ENCODE measurements at places on chromosomes 3 and 15.
A peak's percentile ranks its signal among the peaks of the same experiment; 100 is the strongest.

DNA sequence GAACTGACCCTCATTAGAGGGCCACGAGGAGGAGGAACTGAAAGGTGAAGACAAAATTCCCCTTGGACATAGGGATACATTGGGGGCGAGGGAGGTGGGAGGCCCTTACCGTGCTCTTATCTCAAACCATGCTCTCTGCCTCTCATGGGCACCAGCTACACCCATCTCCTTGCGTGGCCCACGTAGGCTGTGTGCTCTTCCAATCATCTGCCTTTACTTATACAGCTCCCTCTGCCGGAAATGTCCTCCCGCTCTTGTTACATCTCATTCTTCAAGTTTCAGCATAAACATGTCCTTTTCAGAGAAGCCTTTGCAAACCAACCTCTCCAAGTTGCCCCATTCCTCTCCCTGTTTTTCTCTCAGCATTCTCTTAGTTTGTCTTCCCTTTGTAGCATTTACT, 307.8 kb upstream of the PROK2 start:
- no peak for DNase-seq

DNA sequence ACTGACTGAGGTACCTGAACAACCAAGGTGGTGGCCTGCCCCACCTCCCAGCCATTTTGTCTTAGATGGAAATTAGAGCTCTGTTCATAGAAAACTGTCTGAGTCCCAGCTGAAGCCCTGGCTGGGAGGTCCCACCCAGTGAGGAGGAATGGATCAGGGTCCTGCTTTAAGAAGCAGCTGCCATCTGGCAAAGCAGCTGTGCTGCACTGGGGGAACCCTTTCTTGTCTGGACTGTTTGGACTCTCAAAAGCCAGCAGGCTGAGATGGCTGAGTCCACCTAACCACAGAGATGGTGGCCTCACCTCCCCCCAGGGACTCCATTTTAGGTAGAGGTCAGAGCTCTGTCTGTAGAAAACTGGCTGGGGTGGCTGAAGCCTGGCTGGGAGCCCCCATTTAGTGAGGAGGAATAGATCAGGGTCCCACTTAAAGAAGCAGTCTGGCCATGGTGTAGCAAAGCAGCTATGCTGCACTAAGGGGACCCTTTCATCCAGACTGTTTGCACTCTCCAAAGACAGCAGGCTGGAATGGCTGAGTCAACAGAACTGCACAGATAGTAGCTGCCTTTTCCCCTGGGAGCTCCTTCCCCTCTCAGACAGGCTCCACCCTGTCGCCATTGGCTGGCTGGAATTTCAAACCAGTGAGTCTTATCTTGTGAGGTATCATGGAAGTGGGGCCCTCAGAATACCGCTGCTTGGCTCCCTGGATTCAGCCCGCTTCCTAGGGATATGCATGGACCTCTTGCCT, 116.9 kb downstream of the EPHA6 start:
- no peak for DNase-seq

DNA sequence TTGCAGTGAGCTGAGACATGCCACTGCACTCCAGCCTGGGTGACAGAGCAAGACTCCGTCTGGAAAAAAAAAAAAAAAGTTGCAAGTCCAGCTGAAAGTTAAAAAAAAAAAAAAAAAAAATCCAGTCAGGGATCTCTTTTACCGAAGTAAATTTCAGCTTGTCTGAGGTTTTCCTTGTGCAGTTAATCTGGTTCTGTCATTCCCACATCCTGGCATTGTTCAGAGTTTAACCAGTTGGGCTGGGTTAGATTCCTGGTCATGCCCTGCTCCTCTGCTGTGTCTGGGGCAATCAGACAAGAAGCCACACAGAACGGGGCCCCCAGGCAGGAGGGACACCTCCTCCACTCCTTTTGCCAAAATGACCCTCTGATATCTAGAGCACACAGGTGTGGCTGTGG, 84.1 kb upstream of the KLHL25 start:
- DNase-seq, result no peak

GRCh38 chr3:40337136-40338108, 27.9 kb downstream of the EIF1B start:
- DNase-seq, result no peak

GRCh38 chr15:81812456-81812855, 233.4 kb downstream of the MEX3B start:
- no peak for DNase-seq

- no peak for DNase-seq
Observed at GRCh38 chr3:98504539-98504938, 7.1 kb downstream of the OR5K2 start.

- no peak for DNase-seq
Observed at GRCh38 chr15:37204692-37205091, 104.3 kb upstream of the MEIS2 start.

DNA sequence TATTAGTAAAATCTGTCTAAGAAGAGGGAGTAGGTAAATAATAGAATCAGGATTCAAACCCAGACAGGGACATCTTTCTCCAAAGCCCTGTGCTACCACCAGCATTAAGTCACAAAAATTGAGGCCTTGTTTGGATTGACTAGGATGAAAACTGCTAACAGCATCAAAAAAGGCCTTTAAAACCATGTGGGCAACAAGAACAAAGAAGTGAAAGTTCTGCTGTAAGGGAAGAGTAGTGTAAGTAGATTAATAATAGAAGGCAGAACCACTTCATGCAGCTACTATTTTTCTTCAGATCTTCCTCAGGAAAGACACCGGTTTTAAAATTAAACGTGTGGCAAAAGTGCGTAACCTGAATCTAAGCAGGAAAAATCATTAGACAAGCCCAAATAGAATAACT, 15.3 kb upstream of the KBTBD12 start:
- DNase-seq, result no peak

GRCh38 chr15:77107531-77108355, 36.8 kb upstream of the TSPAN3 start:
- peak; percentile 46 for DNase-seq

GRCh38 chr3:182682263-182683241, 110.8 kb upstream of the ATP11B start:
- DNase-seq, result no peak

GRCh38 chr15:45221967-45222366, 30.1 kb upstream of the SLC28A2 start:
- DNase-seq, result no peak
